ENCODE measurements at places on chromosomes 3 and 15.

DNA sequence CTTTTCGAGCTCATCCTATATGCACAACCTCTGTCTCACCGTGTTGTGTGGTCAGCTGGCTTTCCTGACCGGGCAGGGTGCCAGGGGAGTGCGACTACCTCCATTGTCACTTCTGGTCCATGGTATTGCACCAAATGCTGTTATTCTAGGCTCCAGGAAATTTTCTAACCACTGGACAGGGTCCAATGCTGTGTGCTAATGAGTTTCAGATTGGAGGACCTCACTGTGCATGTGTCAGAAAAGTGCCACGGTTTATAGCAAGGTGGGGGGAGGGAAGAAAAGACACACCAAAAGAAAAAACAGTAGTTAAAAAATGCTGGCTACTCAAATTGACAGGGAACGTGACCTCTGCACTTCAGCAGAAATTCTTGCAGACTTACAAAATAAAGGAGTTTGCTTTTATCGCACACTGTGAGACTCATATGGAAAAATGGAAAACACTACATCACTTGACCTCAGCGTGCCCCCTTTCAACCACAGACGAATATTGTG lies 480.1 kb downstream of the FOXP1 start:
- DNase-seq = no peak

- DNase-seq = no peak
Observed at GRCh38 chr3:152269056-152269830, 514 bp downstream of the MBNL1 start.

GRCh38 chr3:36248374-36248773 lies 131.9 kb upstream of the STAC start:
- no peak for DNase-seq

GRCh38 chr15:63072023-63072650 lies 29.6 kb downstream of the TPM1 start:
- no peak for DNase-seq

DNA sequence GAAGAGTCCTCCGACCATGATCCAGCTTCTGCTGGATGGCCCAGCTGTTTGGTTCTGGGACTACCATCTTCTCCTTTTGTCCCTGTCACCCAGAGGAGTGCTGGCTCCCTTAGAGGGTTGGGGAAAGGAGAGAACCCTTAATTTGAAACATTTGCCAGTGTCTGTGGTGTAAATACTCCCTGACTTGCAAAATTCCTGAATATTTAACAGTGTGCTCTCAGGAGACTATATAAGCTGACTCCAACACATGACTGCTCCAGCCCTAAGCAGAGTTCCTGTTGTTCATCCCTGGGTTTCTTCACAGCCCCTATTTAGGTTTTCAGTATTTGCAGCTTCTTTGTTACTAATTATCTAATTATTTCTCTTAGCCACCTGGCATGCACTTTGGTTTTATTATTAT lies 133.1 kb downstream of the CPNE4 start:
- DNase-seq = no peak

DNA sequence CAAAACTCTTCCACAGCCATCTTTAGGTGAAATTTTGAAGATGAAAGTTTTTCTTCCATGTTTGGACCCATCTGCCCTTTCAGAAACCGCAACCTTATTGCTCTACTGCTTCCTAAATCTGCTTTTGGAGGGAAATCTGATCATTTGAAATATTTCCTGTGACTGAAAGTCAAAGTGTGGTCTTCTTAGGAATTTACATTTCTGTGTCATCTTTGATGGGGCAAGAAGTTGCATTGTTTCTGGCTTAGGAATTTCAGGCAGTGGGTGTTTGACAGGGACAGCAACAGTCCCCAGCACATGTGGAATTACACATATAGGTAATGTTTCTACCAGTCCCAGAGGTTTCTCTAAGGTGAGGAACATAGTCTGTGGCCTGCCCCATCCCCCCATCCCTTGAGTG lies 5.3 kb upstream of the TYRO3 start:
- no peak for DNase-seq

DNA sequence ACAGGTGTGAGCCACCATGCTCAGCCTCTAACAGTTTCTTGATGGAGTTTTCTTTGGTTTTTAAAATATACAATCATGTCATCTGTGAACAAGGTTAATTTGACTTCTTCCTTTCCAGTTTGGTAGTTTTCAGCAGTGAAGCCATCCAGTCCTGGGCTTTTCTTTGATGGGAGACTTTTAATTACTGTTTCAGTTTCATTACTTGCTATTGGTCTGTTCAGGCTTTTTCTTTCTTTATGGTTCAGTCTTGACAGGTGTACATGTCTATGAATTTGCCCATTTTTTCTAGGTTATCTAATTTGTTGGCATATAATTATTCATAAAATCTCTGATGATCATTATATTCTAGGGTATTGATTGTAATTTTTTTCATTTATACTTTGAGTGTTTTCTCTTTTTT lies 36.8 kb downstream of the PFN2 start:
- no peak for DNase-seq
